ENCODE measurements at places on chromosomes 2 and 18.

GRCh38 chr2:1891147-1891546 is 146.8 kb upstream of the PXDN start:
- no peak for DNase-seq
- peaks cover 2% of the 10 kb centered on the region for H3K36me3 ChIP-seq
- no peak overlapping the region for H3K27ac ChIP-seq
- H3K4me3 ChIP-seq = no peak overlapping the region
- H3K27me3 ChIP-seq = peaks cover 3% of the 10 kb centered on the region

DNA sequence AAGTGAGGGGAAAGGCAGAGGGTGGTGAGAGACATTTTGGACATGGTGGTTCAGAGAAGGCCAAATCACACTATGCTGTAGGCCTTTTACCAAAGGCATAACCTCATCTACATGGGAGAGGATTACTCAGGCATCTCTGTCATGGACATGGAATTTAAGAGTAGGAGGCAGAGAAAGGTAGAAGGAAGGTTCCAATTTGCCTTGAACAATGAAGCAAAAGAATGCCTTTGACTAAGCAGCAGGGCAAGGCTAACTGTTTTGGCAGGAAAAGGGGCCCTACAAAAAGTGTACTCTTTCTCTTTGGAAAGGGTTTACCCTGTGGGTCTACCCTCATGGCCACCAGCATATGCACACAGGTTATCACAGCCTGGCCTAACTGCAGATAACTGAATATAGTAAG is 45.6 kb upstream of the RNU4ATAC start:
- no peak overlapping the region for H3K4me3 ChIP-seq
- no peak for DNase-seq
- no peak overlapping the region for H3K27ac ChIP-seq
- H3K4me1 ChIP-seq = peaks cover 11% of the 10 kb centered on the region
- no peaks in the 10 kb centered on the region for H3K36me3 ChIP-seq

DNA sequence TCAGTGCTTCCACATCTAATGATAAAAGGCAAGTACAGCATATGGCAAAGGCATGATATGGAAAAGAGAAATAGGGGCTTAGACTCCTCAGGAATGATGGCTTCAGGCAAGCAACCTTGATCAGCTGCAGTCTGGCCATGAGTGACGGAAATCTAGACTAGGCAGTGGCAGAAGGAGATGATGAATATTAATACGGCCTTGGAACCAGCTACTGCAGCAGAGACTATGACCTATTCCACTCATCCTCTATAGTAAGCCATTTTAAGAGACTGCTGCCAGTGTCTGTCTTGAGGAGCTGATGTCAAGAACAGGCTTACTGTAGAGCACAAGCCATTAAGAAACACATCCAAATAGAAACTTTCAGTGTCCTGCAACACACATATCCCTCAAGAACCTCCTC is 23.7 kb downstream of the ASXL2 start:
- peaks cover 5% of the 10 kb centered on the region for H3K4me1 ChIP-seq
- H3K36me3 ChIP-seq = no peaks in the 10 kb centered on the region
- no peak overlapping the region for H3K27ac ChIP-seq
- no peaks in the 10 kb centered on the region for H3K27me3 ChIP-seq
- no peak overlapping the region for H3K4me3 ChIP-seq

GRCh38 chr2:79219383-79219988 is 59.9 kb upstream of the REG3A start:
- peak; percentile 45 for DNase-seq
- H3K36me3 ChIP-seq = no peaks in the 10 kb centered on the region
- no peak overlapping the region for H3K27ac ChIP-seq
- H3K4me1 ChIP-seq = no peaks in the 10 kb centered on the region

DNA sequence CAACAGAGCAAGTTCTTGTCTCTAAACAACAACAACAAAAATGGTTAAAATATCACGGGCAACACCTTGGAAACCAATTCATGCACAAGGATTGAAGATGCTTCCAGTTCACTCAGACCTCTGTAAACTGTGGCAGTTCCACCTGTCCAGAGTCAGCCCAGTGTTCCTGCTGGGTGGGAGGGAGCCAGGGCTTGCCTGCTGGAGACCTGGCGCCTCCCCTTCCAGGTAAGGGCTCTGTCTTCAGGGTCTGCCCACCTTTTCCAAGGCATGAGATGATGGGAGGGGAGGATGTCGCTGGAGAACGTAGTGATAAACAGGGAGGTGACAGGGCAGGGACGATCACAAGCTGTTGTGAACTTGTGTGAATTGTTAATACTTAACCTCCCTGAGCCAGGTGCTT is 9.8 kb upstream of the GPC1 start:
- no peaks in the 10 kb centered on the region for H3K27me3 ChIP-seq
- peaks cover 19% of the 10 kb centered on the region for H3K4me1 ChIP-seq
- DNase-seq = no peak
- H3K36me3 ChIP-seq = peaks cover 1% of the 10 kb centered on the region
- H3K27ac ChIP-seq = no peak overlapping the region
